ENCODE measurements at places on chromosomes 7 and 10.

DNA sequence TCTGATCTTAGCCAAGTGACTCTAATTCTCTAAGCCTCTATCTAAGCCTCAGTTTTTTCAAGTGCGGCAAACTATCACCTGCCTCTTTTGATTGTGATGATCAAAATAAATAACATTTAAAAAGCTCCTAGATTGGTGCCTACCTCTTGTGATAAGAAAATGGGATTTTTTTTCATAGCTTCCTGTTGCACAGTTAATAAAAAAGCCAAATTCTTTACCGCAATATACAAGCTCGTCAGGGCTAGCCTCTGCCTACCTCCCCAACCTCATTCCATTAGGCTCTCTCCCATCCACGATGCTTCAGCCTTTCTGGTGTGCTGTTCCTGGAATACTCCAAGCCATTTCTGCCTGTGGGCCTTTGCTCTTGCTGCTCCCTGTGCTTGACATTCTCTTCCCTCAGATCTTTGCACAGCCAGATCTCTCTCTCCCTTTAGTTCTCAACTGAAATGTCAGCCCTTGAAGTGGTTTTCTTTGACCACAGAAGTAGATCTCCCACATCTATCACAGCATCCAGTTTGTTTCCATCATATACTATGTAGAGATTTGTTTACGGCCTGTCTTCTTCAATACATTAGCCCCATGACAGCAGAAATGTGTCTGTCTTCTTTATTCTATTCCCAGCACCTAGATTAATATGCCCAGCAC, 48.8 kb downstream of the SFR1 start:
- no peak for DNase-seq

DNA sequence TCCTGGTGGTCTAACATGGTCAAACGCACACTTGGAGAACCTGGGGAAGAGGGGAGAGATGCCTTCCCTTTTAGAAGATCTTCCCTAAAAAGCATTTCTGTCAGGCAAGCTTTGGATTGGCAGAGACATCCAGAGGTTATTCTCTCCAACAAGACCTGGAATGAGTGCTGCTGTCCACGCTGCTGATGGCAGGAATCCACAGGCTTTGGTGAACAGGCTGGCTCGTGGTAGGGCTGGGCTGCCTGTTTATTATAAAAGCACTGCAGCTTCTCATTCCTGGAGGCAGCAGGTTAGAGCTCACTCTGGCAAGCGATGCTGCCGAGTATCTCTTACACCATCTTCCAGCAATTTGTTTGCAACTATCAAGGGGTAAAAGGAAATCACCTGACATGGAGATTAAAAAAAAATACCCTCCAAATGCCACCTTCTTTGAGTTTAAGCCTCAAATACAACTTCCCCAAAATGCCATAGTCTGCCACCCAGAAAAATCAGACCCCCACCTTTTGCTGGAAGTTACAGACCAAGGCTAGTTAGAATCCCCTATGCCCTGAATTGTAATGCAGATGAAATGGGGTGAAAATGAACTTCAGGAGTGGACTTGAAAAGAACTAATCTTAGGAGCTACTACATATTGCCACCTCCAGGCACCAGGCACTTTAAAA, 152.1 kb upstream of the KMT2E start:
- no peak for DNase-seq

DNA sequence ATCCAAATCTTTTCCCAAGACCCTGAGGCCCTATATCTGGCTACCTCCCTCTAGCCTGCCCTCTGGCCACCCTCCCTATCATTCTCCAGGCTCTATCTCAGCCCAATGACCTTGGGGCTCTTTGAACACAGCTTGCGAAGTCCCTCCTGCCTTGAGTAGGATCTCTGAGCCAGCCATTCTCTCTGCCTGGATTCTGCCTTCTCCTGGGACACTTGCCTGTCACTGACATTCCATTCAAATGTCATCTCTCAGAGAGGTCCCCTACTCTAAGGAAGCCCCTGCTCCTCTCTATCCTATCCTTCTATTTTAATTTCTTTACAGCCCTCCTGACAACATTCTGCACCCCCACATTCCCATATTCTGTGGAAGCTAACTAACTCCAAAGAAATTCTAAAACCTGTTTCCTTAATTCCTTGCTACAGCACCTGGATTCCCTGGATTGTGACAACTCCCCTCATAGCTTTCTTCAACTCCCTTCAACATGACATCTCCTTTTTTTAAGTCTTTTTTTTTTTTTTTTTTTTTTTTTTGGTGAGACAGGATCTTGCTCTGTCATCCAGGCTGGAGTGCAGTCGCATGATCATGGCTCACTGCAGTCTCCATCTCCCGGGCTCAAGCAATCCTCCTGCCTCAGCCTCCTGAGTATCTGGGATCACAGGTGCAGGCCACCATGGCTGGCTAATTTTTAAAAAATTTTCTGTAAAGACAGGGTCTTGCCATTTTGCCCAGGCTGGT, 81.0 kb upstream of the ASAH2 start:
- DNase-seq = no peak

- DNase-seq = peak; percentile 80
These were observed 75.4 kb downstream of the NOC3L start for GRCh38 chr10:94287336-94287735.

- no peak for DNase-seq
These were observed 8.0 kb downstream of the UNCX start for GRCh38 chr7:1240517-1241257.

- DNase-seq = peak; percentile 61
These were observed 37.0 kb upstream of the CCSER2 start for GRCh38 chr10:84291384-84291783.

GRCh38 chr10:70490142-70490541, 11.6 kb downstream of the PALD1 start:
- no peak for DNase-seq

GRCh38 chr7:305410-306151, 15.6 kb downstream of the FOXL3 start:
- no peak for DNase-seq

DNA sequence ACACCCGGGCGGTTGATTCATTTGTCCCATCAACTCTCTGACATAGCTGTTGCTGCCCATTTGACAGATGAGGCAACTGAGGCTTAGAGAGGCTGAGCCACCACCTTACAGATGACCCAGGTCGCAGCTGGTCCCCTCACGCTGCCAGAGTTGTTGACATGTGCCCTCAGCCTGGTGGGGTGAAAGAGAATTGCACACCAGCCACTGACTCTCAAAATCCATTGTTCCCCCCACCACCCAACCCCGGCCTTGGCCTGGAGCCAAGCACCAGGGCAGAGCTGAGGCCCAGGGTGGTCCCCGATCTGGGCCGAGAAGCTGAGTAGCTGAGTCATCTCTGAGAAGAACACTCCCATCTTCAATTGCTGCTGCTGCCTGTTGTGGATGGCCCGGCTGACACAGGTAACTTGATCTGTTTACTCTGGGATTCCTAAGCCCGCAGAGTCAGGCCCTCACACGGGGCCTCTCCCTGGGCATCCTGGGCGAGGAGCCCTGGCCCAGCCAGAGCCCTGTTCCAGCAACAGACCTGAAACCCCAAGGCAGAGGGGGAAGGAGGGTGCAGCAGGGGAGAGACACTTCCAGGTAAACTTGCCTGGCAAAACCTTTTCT, 27.5 kb downstream of the PVRIG start:
- peak; percentile 70 for DNase-seq

DNA sequence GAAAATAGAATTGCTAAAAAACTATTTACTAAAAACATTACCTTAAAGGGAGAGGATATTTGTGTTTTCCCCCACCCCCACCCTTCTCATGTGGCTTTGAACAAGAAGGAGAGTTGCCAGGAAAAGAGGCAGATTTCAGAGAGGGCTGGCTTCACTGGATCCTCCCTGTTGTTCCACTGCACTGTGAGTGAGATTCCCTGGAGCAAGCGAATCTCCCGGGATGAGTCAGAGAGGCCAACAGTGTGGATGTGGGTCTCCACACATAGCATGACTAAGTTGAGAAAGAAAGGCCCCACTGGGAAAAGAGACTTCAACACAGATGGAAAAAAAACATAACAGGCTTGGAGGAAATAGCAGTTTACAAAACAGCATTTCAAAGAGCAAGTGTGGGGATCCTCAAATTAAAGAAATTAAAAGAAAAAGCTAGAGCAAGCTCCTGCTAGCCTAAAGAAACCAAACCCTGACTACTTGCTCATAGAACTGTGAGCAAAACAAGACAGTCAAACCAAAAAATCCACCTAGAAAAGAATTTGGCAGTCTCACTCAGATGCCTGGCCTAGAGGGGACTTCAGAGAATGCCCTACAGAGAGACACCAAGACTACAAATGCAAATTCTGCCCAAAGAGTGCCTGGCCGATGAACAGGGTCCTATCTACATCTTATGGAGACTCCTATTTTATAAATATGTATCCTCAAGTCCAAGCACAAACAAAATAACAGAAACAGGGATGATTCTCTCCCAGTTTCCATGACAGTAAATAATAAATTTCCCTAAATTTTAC, 3.4 kb downstream of the CAV1 start:
- DNase-seq = peak; percentile 98

DNA sequence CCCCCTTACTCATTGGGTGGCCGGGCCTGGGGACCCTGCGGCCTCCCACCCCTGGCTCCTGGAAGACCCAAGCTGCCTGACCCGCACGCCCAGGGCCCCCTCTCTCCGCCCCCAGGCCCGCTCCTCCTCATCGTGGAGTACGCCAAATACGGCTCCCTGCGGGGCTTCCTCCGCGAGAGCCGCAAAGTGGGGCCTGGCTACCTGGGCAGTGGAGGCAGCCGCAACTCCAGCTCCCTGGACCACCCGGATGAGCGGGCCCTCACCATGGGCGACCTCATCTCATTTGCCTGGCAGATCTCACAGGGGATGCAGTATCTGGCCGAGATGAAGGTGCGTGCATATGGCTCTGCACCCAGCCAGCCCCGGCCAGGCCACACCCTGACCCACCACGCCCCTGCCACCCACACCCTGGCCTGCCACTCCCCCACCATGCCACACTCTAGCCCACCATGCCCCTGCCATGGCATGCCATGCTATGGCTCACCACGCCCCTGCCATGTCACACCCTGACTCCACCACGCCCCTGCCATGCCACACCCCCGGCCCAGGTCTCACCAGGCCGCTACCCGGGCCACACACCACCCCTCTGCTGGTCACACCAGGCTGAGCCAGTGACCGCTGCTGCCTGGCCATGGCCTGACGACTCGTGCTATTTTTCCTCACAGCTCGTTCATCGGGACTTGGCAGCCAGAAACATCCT, 18.7 kb upstream of the CSGALNACT2 start:
- DNase-seq = no peak

GRCh38 chr10:5779730-5780129, 33.5 kb downstream of the GDI2 start:
- no peak for DNase-seq

DNA sequence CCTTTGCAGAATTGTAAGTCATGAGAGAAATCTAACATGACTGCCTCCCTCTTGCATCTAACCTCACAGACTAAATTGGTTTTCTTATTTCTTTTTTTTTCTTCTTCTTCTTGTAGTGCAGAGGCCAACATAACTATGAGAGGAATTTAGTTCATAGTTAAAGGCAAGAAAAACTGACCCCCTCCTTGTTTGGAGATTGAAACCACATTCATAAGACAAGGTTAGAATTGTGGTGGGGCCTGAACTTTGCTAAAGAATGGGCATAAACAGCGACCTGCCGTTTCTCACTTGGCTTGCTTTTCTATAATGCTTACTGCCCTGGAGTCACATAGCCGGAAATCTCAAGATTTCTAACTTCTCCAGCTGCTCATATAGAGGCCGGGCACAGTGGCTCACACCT, 2.4 kb upstream of the POLM start:
- peak; percentile 60 for DNase-seq

DNA sequence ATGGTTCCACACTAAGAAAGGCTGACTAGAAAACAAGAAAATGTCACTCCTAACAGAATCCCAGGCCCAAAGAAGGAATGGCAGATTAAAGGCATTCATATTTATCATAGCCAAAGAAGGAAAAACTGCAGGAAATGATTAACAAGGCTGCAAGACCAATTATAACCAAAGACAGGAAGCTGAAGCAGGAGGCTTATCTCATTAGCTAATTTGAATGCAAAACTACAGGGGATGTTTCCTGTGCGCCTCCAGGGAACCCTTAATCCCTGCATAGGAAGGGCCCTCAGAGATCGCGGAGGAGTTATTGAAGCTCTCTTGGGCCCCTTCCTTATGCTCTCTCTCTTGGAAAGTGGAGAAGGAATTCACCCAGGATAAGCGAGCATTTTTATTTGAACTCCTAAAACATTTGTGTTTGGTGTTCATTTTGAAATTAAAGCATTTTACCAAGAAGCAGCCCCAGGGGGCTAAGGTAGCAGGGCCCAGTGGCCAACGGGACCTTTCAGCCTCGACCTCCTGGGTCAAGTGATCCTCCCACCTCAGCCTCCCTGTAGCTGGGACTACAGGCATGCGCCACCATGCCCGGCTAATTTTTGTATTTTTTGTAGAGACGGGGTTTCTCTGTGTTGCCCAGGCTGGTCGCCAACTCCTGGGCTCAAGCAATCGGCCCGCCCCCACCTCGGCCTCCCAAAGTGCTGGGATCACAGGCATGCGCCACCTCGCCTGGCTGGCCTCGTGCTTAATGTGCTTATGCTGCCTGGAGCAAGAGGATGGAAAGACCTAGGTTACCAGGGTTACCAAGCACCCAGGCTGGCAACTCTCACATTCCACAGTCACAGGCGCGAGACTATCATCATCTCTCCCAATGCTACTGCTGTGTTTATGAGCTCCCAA, 24.1 kb upstream of the PROSER2 start:
- DNase-seq = no peak

GRCh38 chr10:70549351-70549961, 53.1 kb downstream of the PRF1 start:
- DNase-seq = no peak

- DNase-seq = no peak
These were observed 5.5 kb downstream of the ASB4 start for GRCh38 chr7:95491201-95491600.

DNA sequence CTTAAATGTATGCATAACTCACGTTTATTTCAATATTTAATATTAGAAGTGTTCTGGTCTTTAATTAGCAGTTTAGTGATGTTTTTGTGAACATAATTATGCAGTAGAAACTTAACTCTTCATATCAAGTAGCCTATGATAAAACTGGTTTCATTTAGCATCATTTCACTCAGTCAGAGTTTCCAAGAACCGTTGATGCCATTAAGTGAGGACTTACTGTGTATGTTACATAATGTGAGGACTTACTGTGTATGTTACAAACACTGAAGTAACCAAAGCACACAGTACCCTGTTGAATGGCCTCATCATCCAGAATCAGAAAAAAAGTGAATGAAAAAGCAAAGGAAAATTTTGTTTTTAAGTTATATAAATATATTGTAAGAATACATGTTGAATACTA, 32.9 kb upstream of the PBLD start:
- no peak for DNase-seq

GRCh38 chr7:19112274-19113001, 5.0 kb downstream of the TWIST1 start:
- DNase-seq = no peak
